Lung (tissue), 17 donors: ENCODE measurements at places on chromosomes 3 and 15.

DNA sequence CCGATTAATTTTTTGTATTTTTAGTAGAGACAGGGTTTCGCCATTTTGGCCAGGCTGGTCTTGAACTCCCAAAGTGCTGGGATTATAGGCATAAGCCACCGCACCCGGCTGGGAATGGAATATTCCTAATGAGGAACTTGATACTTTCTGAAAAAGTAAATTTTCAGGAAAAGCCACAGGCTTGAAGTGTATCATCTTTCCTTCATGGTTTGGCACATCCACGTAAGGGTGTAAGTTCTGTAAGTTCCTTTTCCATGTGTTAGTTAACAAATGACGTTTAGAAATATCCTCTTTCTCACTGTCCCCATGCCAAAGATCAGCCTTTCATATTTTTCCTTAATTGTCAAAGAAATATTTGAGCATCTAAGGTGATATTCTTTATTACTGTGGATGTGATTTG, 24.9 kb downstream of the TMEM45A start:
- no peak for DNase-seq

DNA sequence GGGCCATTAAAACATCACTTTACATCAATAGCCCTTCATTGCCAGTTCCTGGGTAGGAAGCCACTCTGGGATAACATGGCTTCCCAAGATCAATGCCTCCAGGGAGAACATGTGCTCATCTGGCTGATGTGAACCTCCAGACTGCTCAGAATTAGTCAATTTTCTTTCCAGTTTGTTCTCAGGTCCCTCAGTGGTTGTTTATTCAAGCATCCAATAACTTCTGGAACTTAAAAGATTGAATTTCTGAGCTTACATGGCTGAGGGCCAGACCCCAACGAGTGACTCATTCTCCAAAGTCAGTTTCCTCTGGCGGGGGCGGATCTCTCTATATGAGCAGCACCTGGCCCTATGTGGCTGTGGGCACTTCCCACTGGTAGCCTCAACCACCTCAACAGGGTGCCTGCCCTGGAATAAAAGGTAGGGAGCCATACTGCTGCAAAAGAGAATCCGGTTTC, 34.0 kb downstream of the LYZL4 start:
- no peak for DNase-seq

GRCh38 chr3:16482194-16482769, 31.2 kb downstream of the RFTN1 start:
- DNase-seq, result no peak

GRCh38 chr15:42218953-42219592, 11.0 kb upstream of the VPS39 start:
- no peak for DNase-seq

- peak; percentile 76 for DNase-seq
Observed at GRCh38 chr15:63156755-63157117, 541 bp downstream of the RPS27L start.

GRCh38 chr3:179921500-179921899, 115.2 kb downstream of the PEX5L start:
- DNase-seq, result no peak

GRCh38 chr3:188126276-188126675, 27.7 kb upstream of the LPP start:
- DNase-seq, result no peak

DNA sequence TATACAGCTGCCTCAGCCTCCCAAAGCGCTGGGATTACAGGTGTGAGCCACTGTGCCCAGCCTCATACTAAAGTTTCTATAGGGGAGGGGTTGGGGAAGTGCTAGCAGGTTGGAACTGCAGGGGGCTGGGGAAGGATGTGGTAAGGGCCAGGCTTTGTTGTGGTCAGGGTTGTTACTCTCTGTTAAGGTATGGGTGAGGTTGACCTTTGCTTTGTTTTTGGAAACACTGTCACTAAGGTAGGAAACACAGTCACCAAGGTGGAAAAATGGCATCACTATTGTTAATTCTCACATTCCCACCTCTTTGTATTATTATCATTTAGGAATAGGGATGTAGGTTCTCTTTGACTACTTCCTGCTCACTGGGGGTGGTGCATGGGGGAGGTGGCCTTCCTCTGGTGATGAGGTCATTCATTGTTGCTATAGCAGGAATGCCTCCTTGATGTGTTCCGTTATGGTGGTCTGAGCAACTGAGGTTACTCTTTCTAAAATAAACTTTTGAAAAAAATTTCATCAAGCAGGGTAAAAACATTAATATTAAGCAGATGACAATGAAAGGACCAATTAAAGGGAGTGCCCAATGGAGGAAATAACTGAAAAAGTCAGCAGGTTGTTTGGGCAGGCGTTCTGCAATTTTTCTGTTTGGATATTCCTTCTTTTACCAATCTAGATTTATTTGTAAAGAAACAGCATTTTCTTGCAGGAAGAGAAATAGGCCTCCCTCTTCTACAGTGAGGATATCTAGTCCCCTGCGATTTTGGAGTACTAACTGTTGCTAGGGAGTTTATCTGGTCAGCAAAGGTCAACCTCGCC, 150.5 kb downstream of the WDR76 start:
- DNase-seq, result no peak

DNA sequence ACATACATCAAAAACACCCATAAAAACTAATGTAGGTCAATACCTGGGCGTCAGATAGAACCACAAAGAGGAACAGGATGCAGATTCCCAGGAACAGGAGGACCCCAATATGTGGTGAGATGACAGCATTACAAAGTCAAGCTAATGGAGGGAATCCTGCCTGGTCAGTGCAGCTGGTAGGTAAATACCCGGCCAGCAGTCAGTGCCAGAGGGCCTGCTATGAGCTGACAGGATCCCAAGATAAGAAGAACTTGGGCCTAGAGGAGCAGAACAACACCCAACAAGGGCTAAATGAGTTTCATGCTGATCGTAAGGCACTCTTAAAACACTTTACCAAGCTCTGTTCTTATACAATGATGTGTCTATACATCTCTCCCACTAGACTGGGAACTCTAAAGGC, 61.2 kb upstream of the KCNMB2 start:
- DNase-seq, result no peak

- DNase-seq, result no peak
Observed at GRCh38 chr3:11705049-11705448, 61.3 kb upstream of the VGLL4 start.

DNA sequence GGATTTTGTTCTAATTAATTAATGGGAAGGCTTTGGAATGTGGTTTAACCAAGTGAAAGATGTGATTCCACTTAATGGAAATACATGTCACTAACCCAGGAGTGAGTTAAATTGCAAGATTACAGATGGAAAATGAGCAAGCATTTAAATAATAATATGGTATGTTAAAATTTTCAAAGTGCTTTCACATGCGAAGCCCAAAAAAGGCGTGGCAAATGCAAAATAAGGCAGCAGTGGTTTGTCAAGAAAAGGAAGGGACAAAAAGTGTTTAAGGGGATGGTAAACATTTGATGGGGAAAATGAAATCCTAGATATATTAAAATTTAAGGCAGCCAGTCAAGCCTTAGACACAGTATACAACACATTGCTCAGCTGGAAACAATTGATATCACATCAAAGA, 2.9 kb downstream of the TICRR start:
- DNase-seq, result no peak

DNA sequence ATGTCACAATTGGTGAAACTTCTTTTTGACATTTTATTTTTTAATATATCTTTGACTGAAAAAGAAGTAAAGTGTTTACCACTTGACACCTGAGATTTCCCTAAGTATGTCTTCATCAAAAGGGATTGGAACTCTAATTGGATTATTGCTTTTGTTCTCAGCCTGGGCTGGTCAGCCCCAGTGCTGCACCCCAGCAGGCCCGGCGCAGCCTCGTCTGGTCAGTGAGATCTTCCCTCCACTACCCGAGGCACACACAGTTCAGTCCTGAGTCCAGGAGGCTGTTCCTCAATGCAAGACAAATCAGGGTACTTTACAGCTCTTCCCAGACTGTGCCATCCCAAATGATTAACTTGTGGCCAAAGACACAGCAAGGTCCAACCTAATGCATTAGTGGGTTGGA, 146.9 kb upstream of the SEMA6D start:
- no peak for DNase-seq
